Stimulated activated CD4-positive, alpha-beta T cell treated with anti-CD3 and anti-CD28 coated beads, Interleukin-4, amount 100 ng/mL, for 1 hour (primary cell): ENCODE measurements at places on chromosomes 4 and X.

- no peak for DNase-seq
These were observed 1319.7 kb upstream of the TENM3 start for GRCh38 chr4:180923486-180923885.

DNA sequence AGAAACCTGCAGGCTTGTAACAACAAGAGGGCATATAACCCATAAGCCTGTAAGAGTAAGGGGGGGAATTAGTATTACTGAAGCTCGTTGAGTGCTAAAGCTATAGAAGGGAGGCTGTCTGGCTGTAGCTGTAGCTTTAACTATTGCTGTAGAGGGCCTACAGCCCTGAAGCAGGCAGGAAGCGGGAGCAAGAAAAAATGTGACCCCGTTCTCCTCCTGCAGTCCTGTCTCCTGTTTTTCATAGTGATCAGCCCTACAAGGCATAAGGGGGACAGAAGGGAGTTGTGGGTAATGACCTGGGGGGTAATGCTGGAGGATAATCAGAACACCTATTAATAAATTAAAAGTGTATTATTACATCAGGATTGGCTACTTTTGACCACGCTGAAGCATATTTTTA lies 206.9 kb upstream of the MAB21L2 start:
- no peak for DNase-seq

GRCh38 chr4:94406668-94407437 lies 44.9 kb upstream of the PDLIM5 start:
- peak; percentile 45 for DNase-seq

DNA sequence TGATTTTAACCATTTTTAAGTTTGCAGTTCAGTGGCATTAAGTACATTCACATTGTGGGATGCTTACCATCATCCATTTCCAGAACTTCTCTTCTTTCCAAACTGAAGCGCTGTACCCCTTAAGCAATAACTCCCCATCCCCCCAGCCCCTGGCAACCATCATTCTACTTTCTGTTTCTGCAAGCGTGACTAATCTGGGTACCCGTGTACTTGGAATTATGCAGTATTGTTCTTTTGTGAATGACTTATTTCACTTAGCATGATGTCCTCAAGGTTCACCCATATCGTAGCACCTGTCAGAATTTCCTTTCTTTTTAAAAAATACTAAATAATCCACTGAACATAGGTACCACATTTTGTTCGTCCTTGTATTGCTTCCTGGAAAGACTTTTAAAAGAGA lies 32.9 kb downstream of the USP9X start:
- peak; percentile 6 for DNase-seq

DNA sequence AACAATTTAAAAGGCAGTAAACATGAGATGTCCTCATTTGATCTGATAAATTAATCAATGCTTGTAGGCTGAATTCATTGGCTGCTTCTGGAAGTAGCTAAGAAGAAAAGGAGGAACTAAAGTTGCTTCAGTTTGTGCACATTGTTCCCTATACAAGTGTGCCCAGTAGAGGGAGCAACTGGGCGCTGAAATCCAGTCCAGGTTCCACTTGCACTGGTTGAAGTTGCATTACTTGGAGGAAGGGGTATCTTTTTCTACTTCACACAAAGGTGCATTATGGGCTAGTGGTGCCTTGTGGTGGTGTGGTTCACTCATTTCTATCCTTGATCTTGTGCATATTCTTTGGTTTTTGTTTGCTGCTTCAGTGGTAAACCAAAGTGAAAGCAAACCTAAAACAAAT lies 67.9 kb upstream of the SOX3 start:
- no peak for DNase-seq

DNA sequence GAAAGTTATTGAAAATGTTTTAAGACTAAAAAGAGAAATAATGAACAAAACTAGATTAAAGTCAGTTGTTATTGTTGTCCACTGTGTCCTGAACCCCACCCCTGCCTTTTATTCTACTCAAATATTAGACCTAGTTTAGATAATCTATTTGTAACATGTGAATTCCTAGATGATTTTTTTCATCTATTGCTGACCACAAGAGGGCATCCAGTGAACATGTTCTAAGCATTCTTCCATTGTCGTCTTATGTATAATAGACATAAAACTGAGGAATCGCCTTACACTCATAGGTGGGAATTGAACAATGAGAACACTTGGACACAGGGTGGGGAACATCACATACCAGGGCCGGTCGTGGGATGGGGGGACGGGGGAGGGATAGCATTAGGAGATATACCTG lies 36.4 kb upstream of the HPRT1 start:
- DNase-seq = no peak

DNA sequence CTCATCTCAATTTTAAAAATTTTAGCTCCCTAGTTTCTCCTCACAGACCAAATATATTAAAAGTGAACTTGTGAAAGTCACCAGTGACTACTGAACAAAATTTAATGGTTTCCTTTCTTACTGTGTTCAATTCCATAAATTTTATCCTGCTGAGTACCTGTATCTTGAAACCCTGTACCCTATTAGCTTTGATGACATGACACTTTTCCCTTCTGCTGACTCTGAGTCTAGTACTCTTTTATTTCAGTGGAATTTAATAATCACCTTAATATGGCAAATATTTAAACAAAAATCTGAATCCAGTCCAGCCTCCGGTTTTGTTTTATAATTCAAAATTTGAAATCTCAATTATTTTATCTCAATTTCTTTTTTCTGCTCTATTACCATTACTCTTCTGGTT lies 203.1 kb upstream of the NUDT6 start:
- no peak for DNase-seq

DNA sequence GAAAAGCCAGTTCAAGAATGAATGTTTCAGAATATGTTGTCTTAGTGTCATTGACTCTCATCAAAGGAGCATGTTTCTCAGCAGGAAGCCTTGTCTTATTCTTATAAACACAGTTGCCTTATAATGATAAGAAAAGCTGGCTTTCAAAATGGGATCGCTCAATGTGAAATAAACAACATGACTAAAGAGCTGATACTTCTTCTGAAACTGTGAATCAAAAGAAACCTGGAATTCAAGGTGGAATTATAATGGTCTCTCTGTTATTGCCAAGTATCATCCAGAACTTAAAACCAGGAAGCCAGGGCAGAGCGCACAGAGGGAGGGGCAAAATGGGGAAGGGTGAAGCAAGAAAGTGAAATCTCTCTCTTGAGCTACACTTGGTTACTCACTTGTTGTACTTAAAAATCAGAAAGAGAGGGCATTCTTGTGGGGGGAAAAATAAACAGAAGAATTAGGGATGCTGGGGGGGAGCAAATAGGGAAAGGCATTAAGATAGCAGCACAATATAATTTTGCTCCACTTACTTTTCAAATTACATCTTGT lies 270.0 kb downstream of the MAPK10 start:
- DNase-seq = no peak
